ENCODE measurements at places on chromosomes 1 and 21. TPM values are rescaled to one million over a fixed set of nuclear protein-coding genes. Genes with fewer than 3 reads are reported as not detected.
A peak's percentile ranks its signal among the peaks of the same experiment; 100 is the strongest.

Gene NHLH1
- polyA plus RNA-seq: 1.5 TPM

Gene LCE2B
- not detected for polyA plus RNA-seq

Gene SEC16B
- 7.0 TPM for polyA plus RNA-seq

Gene SLC2A1
- polyA plus RNA-seq: 18.8 TPM

Gene GFI1
- 0.28 TPM for polyA plus RNA-seq

Gene CELA3B
- polyA plus RNA-seq: not detected

Gene CROCC
- polyA plus RNA-seq: 38.8 TPM

Gene CHRM3
- 2.3 TPM for polyA plus RNA-seq

GRCh38 chr1:41622859-41623732 is 138.6 kb upstream of the EDN2 start:
- DNase-seq: no peak

DNA sequence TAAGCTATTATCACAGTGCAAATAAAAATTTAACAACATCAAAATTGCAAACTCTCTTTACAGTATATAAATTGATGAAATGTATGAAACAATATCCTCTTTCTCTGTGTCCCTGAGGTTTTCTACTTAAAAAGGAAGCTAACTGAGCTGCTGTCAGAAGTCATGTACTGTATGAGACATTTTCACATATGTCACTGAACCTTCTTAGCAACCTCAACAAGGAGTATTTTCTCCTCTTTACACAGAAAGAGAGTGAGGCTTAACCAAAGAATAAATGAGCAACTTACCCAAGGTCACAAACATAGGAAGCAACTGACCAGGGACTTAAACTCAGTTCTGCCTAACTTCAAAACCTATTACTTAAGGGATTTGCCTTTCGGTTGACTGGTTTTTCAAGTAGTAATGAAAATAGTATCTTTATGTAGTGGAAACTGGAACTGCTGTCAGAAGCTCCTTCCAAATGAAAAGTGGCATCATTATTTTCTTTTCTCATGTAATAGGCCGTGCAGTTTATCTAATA is 288.9 kb downstream of the LRRIQ3 start:
- no peak for DNase-seq

- DNase-seq: peak; percentile 38
Observed at GRCh38 chr1:113912594-113913311, 7.6 kb downstream of the DCLRE1B start.

GRCh38 chr21:42308161-42308913 is 6.9 kb downstream of the TFF3 start:
- DNase-seq: no peak

DNA sequence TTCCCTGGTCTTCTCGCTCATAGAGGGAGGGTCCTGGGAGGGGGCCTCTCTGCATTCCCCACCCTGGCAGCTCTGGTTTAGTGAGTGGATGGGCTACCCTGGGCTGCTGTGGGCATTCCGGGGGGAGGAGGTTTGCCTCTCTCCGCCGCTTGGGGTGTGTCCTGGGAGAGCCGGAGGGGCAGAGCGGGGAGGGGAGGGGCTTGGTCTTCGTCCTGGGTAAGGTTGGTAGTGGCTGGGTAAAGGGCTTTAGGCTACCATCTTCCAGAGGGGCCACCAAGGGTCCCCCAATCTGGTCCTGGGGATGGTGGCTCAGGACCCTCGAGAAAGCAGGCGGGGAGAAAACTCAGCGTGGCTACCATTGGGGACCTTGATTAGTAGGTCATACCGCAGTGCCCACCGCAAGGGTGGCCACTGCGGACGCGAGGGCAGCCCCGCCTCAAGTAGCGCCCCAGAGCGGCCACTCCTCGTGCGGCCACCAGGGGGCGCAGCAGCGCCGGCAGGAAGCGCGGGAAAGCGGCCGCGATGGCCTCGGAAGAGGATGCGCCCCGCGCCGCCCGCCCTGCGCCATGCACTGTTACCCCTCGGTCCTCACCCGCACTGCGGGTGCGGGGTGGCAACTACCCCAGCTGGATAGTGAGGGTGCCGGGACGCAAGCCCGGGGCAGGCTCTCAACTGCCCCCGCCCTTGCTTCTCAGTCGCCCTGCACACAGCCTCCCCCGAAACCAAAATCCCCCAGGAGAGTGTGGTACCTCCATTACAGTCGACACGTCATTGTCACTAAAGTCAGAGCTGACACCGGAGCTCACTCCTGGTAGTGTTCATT is 44.1 kb upstream of the SLC25A33 start:
- DNase-seq: peak; percentile 65

DNA sequence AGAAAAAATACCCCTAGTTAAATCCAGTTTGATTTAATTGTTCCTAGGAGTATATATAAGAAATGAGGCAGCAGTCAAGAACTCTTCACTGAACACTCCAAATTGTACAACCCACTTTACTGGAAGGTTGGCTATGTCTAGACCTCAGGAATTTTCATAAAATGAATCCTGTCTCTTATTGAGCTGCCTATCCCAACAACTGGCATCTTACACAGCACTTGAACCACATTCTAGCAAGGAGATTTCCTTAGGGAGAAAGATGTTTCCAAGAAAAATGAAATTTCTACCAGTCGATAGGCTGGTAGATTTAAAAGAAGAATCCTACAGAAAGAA is 16.3 kb downstream of the RNF19B start:
- DNase-seq: no peak

GRCh38 chr1:247491328-247491727 is 33.4 kb upstream of the OR2B11 start:
- no peak for DNase-seq

- DNase-seq: no peak
Observed at GRCh38 chr1:22888320-22889075, 84.2 kb downstream of the LACTBL1 start.

GRCh38 chr1:43434256-43434655 is 19.5 kb downstream of the HYI start:
- no peak for DNase-seq

DNA sequence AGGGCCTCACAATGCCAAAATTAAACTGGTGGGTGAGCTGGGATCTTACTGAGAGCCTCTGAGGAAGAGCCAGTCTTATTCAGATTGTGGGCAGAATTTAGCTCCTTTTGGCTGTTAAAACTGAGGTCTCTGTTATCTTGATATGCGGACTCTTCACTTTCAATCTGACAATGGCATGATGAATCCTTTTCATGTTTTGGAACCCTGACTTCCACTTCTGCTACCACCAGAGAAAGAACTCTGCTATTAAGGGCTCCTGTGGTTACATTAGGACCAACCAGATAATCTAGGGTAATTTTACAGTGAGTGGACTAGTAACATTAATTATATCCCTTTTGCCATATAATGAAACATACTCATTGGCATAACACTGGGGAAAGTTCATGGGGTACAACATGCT is 219.0 kb downstream of the LRRIQ3 start:
- no peak for DNase-seq
